Stimulated activated CD8-positive, alpha-beta memory T cell treated with anti-CD3 and anti-CD28 coated beads, Interleukin-4, amount 100 ng/mL, for 24 hours (primary cell): ENCODE measurements at places on chromosomes 13 and 19.

- DNase-seq, result no peak
Observed at GRCh38 chr19:6229951-6230712, 49.6 kb downstream of the MLLT1 start.

GRCh38 chr13:67438465-67438864, 208.3 kb upstream of the PCDH9 start:
- DNase-seq, result no peak

- no peak for DNase-seq
Observed at GRCh38 chr13:93767917-93768409, 541.4 kb downstream of the GPC6 start.

DNA sequence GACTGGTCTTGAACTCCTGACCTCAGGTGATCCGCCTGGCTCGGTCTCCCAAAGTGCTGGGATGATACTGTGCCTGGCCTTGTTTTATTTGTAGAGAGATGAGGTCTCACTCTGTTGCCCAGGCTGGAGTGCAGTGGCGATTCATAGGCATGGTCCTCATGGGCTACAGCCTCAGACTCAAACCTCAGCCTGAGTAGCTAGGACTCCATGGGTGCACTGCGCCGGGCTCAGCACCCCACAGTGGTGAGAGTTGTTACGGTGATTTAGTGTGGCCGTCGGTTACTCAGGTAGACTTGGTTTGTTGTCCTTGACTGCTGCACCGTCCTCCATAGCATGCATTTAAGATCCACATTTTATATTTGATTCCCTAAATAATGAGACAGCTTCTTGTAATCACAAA, 80.7 kb downstream of the SLC6A16 start:
- DNase-seq, result no peak
